Stimulated activated CD8-positive, alpha-beta memory T cell treated with anti-CD3 and anti-CD28 coated beads, Interleukin-4, amount 100 ng/mL, for 4 hours (primary cell): ENCODE measurements at places on chromosomes 16 and 17.

- DNase-seq: no peak
Observed at GRCh38 chr17:39579318-39580081, 28.2 kb downstream of the NEUROD2 start.

- no peak for DNase-seq
Observed at GRCh38 chr17:6072611-6073010, 2.4 kb downstream of the WSCD1 start.

GRCh38 chr17:61583242-61583641, 7.8 kb downstream of the NACA2 start:
- no peak for DNase-seq

DNA sequence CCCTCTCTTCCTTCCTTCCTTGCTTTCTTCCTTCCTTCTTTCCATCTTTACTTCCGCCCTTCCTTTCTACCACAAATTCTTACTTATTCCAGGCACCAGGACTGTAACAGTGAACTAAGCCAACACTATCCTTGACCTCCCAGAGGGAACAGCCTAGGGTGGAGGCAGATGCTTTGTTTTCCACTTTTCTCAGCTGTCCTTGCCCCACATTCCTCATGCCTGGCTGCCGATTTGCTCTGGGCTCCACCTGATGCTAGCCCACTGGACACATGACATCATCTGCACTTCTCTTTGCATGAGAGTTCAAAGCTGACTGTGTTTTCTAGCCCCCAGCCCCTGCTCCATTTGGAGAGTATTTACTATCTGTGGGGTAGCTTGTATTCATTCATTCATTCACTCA, 283.0 kb downstream of the MAF start:
- DNase-seq: no peak

- peak; percentile 64 for DNase-seq
Observed at GRCh38 chr17:39623356-39623950, 3.3 kb upstream of the PPP1R1B start.

GRCh38 chr17:17109907-17110306, 67.7 kb downstream of the MPRIP start:
- DNase-seq: no peak

GRCh38 chr17:75468291-75468754, 11.9 kb downstream of the TMEM94 start:
- DNase-seq: no peak

DNA sequence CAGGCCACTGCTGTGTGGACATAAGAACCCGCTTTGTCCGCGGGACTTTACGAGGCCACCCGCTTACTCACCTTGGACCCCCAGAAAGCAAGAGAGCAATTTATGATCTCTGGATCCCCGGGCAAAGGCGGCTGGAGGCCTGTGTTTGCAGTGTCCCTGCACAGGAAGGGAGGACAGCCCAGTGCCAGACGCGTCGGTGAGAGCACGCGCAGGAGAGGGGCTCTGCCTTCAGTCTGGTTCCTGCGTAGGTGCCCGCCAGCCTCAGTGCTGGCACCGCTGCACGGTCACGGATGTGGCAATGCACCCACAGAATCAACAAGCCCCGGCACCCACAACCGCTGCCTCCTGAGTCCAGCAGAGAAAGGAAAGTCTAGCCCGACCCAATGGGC, 248.4 kb downstream of the C16orf95 start:
- DNase-seq: no peak

DNA sequence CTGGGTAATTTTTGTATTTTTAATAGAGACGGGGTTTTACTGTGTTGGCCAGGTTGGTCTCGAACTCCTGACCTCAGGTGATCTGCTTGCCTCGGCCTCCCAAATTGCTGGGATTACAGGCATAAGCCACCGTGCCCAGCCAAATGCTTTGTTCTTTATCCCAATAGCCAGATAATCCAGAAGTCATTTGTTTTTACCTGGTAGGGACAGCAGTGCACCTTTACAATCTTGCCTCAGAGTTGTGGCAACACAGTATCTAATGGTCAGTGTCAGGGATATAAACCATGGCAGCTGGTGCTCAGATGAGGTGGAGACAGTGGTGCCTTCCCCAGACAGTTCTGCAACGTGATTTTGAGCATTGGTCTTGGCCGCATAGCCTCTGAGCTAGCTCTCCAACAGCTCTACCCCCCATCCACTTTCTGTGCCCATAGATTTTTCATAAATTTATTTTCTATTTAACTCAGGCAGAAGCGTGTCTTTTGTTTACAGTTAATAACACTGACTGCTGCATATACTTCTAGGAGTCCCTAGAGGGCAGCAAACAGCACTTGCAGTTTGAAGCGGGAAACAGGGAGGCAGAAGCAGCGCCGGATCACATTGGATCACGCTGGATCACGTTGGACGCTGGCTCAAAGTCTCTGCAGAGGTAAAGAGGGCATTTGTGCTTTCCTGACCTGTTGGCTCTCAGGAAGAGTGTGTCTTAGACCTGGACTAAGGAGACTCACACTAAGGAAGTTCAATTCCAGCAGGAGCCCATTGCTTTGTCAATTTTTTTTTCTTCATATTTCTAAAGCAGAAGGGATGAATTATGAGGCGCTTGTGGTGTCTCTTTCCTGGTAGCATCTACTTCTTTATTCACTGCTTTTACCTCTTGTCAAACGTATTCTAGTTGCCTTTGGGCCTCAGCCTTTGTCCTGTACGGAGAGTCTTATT, 5.1 kb upstream of the GGT6 start:
- DNase-seq: no peak

- no peak for DNase-seq
Observed at GRCh38 chr17:60641810-60642220, 35.8 kb upstream of the BCAS3 start.

DNA sequence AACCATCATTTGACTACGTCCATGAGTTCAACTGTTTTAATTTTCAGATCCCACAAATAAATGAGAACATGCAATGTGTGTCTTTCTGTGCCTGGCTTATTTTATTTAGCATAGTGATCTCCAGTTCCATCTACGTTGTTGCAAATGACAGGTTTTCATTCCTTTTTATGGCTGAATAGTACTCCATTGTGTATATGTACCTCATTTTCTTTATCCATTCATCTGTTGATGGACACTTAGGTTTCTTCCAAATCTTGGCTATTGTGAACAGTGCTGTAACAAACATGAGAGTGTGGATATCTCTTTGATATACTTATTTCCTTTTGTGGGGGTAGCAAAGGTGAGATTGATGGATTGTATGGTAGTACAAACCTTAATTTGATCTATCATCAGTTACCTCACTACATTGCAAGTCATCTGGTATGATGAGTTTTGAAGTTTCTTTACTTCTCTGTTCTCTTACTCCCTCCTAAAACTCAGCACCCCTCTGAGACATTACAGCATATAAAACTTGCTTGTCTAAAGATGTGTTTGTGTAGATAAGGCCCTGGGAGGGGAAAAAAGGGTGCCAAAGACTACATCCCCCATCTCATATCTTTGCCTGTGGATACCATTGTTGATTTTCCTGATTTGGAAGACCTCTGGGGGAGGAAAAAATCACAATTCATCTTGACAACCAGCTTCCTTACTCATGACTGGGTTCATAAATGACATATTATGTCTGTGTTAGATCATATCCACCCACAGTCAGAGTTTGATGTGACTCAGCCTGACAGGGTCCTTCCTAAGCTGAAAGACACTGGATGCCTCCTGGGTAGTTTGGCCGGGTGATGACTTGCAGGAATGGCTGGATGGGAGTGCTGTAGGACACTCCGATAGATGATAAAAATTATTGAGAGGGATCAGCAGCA, 47.6 kb downstream of the ABCA9 start:
- no peak for DNase-seq

DNA sequence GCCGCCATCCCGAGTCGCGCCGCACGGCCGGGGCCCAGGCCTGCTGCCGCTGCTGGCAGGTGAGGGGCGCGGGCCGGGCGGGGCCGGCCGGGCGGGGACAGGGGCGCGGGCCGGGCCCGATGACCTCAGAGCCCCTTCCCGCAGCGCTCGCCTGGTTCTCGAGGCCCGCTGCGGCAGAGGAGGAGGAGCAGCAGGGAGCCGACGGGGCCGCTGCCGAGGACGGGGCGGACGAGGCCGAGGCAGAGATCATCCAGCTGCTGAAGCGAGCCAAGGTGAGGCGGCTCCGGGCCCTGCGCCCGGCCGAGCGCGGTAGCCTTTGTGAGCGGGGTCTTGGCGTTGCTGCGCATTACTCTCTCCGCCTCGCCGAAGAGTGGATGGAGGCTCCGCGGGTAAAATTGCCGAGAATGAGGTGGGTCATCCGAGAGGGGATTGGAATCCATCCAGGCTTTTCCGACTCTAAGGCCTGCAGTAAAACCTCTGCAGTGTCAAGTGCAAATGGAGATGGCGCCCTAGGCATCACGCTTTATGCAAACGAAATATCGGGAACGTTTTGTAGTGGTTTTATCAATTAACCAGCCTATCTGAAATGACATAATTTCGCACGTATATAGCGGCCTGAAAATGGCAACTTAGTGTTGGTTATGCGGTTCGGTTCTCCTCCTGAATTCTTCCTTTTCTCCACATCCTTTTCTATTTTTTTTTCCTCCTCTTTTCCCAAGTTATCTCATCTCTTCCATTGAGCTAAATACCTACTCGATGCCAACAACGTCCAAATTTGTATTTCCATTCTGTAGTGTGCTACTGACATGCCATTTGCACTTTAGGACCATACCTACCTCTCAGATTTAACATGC, 577 bp downstream of the TTC19 start:
- DNase-seq: no peak

DNA sequence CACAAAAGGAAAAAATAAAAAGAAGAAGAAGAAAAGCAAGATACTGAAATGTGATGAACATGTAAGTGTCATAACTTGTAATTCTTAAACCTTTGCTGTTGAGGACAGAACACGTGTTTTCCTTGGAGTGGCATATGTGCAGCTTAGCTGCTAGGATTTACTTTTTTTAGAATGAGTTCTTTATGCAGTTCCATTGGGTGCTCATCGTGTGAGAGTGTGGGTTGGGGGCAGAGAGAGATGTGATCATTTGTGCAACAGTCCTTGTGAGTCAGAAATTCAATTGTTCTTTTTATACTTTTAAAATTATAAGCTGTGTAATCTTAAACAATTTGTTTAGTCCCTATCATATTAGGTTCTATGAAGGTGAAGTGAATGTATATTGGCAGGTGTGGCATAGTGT, 5.5 kb upstream of the DHRS11 start:
- no peak for DNase-seq

DNA sequence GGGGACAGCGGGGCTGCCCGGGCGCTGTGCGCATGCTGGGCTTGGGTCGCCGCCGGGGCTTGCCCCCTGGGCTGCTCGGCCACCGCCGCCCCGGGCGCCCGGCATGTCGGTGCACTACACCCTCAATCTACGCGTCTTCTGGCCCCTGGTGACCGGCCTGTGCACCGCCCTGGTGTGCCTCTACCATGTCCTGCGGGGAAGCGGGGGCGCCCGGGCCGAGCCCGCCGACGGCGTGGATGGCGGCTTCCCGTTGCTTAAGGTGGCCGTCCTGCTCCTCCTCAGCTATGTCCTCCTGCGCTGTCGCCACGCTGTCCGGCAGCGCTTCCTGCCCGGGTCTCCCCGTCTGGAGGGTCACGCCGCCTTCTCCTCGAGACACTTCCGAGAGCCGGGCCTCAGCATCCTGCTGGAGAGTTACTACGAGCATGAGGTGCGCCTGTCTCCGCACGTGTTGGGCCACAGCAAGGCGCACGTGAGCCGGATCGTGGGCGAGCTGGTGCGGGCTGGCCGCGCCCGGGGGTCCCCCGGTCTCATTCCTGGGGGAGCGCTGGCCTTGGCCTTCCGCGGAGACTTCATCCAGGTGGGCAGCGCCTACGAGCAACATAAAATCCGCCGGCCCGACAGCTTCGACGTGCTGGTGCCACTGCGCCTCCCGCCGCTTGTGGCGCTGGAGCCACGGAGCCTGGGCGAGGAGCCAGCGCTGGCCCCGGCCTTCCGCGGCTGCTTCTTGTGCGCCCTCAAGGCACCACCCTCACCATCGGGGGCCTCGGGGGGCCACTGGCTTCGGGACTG, 789 bp downstream of the ITPRIPL2 start:
- no peak for DNase-seq

DNA sequence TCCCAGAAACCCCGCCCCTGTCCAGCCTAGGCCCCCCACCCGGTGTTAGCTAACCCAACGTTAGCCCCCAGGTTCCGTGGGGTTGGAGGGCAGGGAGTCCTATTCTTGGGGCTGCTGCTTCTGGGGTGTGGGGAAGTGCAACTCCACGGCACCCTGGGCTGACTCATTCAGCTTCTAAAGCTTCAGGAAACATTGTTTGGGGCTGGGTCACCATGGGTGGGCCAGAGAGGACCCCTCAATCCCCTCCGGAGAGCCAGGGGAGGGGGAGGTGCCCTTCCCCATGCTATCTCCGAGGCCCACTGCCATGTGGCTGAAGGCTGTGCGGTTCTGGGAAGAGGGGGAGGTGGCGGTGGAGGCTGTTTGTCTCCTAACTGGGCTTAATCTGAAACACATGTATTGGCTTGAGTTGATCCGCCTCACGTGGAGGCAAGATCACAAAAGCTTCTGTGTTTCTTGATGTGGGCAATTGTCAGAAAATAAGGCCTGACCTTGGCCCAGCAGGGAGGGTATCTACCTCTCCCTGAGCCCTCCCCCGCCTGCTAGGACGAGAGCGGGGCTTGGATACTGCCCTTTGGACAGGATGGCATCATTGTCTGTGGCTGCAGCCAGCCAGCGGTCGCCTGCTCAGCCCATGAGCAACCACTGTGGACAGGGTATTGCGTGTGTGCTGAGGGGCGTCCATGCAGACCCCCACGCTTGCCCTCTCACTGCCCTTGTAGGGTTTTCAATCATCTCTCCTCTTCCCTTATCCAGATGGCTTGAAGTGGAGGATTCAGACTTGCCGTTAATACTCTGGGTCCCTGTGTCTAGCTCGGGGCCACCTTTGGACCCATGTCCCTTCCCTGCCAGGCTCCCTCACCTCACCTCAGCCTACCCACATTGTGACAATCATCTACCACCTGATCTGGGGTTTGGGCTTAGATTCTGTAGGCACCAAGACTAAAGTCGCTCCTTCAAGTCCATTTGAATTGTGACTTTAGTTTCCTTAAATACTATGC, 1.3 kb downstream of the SERPINF1 start:
- DNase-seq: no peak

- DNase-seq: no peak
Observed at GRCh38 chr17:45308016-45308365, 8.8 kb downstream of the MAP3K14 start.

GRCh38 chr17:34645594-34645993, 66.2 kb downstream of the TMEM132E start:
- no peak for DNase-seq

- DNase-seq: no peak
Observed at GRCh38 chr16:84484579-84485254, 19.7 kb downstream of the MEAK7 start.

GRCh38 chr16:3950343-3951193, 70.1 kb upstream of the CREBBP start:
- no peak for DNase-seq
